ENCODE measurements at places on chromosomes 13 and 19.
A peak's percentile ranks its signal among the peaks of the same experiment; 100 is the strongest.

GRCh38 chr13:113813749-113814434, 50.0 kb downstream of the GAS6 start:
- no peak for DNase-seq

- no peak for DNase-seq
Observed at GRCh38 chr19:5430237-5430636, 25.0 kb upstream of the ZNRF4 start.

GRCh38 chr13:59806801-59807200, 356.9 kb downstream of the DIAPH3 start:
- no peak for DNase-seq

GRCh38 chr13:96159725-96160124, 69.8 kb downstream of the HS6ST3 start:
- no peak for DNase-seq

GRCh38 chr19:719636-720344, 11.1 kb downstream of the PALM start:
- DNase-seq: no peak

DNA sequence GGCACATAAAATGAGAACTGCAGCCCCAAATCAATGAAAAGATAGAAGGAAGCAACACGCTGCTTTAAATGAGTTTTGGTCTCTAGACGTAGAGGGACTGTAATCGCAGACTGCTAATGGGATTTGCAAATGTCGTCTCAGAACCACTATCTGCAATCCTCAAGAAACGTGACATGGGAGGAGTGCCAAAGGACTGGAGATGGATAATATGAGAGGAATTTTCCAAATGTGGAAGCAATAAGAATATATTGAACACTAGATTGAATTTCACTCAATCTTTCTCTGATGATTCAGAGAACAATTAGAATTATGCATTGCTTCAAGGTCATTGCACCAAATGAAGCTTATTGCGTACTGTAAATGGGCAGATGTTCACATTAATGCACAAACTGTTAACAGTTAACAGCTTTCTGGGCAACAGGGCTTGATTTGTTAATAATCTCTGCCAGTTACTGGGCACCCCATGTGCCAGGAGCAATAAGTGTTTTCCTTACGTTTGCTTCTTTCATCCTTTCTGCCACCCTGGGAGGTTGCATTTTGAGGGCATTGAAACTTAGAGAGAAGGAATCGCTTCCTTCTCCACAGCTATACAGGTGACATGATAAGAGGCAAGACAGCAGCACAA, 62.8 kb upstream of the WASF3 start:
- no peak for DNase-seq

- no peak for DNase-seq
Observed at GRCh38 chr13:97855570-97856303, 97.7 kb upstream of the IPO5 start.

- no peak for DNase-seq
Observed at GRCh38 chr13:48624858-48625257, 28.9 kb upstream of the CYSLTR2 start.

- no peak for DNase-seq
Observed at GRCh38 chr19:34580055-34580336, 97.0 kb downstream of the SCGB2B2 start.

DNA sequence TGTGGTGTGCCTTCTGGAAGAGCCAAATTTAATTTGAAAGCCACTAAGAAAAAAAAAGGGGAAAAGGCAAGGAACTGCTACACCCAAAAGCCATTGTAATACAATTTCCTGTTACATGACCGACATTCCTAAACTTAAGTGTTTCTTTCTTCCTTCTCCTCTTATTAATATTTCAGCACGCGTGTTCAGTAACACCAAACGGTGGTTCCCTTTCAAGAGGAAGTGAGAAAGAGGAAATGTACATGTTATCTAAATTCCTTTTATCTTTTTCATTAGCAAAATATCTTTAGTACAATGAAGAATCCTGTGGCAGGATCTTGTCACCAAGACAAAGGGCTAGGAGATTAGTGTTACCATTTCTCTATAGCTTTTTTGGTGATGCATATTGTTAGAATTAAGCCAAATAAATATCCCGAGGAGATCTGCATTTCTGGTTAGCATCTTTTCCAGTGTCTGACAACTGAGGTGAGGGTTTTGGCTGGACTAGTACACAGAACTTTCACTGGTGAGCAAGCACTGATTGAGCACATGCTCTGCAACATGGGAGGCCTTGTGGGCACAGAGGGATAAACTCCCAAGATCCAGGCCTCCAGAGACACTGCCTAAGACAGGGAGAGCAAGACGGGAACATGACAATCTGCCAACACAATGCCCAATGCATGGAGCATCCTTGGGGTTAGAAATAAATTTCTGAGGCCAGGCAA, 22.1 kb downstream of the LATS2 start:
- no peak for DNase-seq

- DNase-seq: peak; percentile 1
Observed at GRCh38 chr13:94674609-94675348, 37.6 kb downstream of the SOX21 start.

- no peak for DNase-seq
Observed at GRCh38 chr13:26075498-26075897, 23.7 kb upstream of the SHISA2 start.

- DNase-seq: no peak
Observed at GRCh38 chr19:57068311-57068710, 51.5 kb upstream of the USP29 start.

GRCh38 chr13:39023316-39023715, 14.6 kb downstream of the PROSER1 start:
- no peak for DNase-seq

GRCh38 chr19:1734321-1734966, 18.9 kb upstream of the ONECUT3 start:
- no peak for DNase-seq

DNA sequence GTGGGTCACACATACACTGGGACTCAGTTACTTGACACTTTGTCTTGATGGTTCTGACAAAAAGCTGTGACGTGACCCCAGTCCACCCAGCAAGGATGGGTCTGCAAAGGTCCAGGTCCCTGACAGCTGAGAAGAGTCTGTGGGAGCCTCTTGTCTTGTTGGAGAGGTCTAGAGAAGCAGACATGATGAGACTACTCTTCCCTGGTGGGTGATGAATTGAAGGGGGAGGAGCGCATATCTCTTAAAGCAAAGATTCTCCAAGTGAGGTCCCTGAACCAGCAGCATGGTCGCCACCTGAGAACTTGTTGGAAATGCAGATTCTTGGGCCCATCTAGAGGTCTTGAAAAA, 78.5 kb upstream of the MEDAG start:
- DNase-seq: no peak
